Activated CD4-positive, alpha-beta T cell treated with anti-CD3 and anti-CD28 coated beads for 1 hour (primary cell): ENCODE measurements at places on chromosomes 5 and 9.

DNA sequence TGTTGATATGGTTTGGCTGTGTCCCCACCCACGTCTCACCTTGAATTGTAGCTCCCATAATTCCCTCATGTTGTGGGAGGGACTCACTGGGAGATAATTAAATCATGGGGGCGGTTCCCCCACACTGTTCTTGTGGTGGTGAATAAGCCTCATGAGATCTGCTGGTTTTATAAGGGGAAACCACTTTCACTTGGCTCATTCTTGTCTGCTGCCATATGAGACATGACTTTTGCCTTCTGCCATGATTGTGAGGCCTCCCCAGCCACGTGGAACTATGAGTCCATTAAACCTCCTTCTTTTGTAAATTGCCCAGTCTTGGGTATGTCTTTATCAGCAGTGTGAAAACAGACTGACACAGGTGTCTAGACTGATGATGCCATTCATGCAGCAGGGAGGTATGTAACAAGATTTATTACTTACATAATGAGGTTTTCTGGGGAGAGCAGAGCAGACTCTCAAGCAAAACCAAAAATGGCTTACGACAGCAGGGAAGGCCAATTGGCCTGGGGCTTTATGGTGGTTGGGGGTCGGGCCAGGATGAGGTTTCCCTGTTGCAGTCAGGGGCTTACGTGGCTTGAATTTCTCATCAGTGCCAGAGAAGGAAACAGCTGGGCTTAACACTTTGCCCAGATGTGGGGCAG, 9.5 kb upstream of the COMMD10 start:
- DNase-seq: no peak

DNA sequence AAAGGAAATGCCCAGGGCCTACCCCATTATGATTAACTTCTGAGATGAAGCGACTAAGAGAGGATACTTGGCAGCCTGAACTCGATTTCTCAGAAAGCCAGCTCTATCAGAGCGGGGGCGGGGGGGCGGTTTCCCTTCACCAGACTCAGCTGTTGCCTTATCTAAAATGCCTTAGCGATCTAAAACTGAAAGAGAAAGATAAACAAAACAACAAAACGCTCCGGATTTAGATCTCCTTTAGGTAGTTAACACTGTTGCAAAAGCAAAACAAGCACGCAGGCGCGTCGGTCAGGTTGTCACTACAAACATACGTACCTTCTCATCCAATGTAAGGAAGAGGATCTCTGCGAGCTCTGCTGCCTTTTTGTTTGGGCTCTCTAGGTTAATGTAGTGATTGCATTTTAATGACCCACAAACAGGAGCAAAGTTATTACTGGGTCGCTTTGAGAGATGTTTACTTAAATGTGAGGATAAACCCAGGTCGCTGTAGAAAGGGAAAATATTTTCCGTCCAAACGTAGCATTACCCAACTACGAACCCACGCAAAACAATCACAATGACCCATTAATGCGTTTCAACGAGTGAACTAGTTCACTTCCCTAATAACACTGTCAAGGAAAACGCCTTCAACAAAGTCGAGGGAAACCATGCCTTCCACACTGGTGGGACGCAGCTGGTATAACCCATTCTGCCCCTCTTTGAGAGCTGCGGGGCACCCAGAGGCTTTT, 982 bp downstream of the EPB41L4A start:
- no peak for DNase-seq

GRCh38 chr5:115392611-115393010, 96.2 kb upstream of the CCDC112 start:
- no peak for DNase-seq

GRCh38 chr9:70573308-70573707, 158.9 kb upstream of the KLF9 start:
- no peak for DNase-seq
